ENCODE measurements at places on chromosomes 7 and 10. TPM values are rescaled to one million over a fixed set of nuclear protein-coding genes. Genes with fewer than 3 reads are reported as not detected.

DNA sequence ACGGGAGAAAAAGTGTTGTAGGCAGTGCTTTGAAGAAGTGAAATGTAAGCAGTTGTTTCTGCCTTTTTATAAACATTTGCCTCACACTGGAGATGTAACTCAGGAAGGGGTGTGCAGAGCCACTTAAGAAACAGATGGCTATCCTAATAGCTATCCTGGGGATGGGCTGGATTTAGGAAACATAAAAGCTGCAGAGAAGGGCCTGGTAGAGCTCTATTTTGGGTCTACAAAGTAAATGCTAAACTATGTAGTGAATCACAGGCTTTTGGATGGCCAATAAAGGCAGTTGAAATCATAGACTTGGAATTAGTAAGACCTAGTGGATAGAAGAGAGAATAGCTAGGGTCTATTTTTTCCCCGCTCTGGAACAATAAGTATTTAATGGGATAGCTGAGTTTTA lies 79.9 kb upstream of the AGR3 start:
- DNase-seq = peak; percentile 81

DNA sequence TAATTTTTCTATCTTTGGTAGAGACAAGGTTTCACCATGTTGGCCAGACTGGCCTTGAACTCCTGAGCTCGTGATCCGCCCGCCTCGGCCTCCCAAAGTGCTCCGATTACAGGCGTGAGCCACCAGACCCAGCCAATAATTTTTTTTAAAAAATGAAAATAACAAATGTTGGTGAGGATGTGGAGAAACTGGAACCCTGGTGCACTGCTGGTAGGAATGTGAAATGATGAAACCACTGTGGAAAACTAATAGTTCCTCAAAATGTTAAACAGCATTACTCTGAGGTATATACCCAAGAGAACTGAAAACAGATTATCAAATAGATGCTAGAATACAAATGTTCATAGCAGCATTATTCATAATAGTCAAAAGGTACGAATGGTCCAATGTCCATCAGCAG lies 23.0 kb upstream of the YWHAG start:
- no peak for DNase-seq

GRCh38 chr10:74156919-74157289 lies 5.9 kb downstream of the ADK start:
- peak; percentile 76 for DNase-seq

DNA sequence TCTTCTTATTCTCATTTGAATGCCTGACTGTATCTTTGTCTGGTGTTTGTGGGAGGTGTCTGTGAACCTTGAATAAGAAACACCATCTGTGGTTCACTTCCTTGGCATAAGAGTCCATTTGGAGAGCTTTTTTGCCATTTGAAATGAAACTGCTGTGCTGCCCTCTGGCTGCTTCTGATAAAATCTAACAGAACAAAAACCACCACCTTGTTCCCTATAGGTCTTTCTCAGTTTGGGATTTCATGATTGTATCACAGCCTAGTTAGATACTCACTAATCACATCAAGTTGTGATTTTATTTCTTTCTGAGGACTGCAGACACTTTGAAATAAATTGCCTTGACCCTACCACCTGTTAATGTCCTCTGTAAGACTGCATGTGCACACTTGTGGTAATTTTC lies 102.7 kb upstream of the FAM13C start:
- DNase-seq = peak; percentile 12

DNA sequence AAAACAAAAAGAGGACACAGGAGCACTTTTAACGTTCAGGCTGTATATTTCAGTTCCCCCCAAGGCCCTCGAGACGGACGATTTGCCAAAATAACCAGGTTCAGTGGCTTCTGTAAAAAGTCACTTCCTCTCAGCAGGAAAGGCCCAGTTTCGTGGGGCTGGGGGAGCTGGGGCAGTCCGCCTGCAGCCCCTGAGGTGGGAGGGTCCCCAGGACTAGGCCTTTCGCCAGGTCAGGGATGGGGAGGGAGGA lies 28.8 kb downstream of the WDR86 start:
- no peak for DNase-seq

GRCh38 chr7:133783276-133783675 lies 343.9 kb upstream of the LRGUK start:
- no peak for DNase-seq

Gene STAG3
- total RNA-seq = under 0.01 TPM

DNA sequence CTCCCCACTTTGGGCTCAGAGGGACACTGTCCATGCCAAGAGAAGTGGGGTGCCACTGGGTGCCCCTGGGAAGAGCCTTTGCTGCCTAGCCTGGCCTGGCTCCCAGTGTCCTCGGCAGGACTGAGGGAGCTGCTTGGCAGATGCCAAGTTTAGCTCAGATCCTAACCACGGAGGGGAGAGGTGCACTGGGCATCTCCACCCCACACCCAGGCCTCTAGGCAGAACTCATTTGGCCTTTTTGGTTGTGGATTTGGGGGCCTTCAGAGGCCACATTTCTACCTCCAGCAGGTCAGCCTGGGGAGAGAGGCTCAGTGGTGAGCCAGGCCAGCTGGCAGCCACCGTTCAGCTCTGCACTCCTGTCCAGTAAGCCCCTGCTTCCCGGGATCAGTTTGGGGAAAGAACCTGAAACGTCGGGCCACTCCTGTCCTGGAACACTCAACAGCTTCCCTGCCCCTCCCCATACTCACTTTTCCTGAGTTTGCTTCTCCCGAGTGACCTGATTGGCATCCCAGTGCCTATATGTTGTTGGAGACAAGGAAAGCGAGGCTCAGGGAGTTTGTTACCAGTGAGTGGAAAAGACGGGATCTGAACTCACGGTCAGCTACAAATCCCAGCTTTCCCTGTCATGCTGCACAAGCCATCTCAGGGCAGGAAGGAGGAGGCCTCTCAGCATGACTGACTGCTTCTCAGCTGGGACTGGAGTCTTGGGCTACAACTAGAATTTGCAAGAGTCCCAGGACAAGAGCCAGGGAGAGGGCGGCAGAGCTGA lies 11.2 kb upstream of the CXCL12 start:
- no peak for DNase-seq

DNA sequence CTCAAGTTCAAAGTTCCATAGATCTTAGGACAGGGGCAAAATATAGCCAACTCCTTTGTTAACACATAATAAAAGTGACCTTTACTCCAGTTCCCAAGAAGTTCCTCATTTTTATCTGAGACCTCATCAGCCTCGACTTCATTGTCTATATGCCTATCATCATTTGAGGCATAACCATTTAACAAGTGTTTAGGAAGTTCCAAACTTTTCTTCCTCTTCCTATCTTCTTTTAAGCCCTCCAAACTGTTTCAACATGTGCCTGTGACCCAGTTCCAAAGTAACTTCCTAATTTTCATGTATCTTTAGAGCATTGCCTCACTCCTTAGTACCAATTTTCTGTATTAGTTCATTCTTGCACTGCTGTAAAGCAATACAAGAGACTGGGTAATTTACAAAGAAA lies 569.1 kb downstream of the ANKRD7 start:
- no peak for DNase-seq

GRCh38 chr10:15365692-15366091 lies 5.4 kb downstream of the FAM171A1 start:
- DNase-seq = no peak

Gene CCZ1B
- 48.8 TPM for total RNA-seq

GRCh38 chr10:125368146-125368545 lies 207.8 kb upstream of the CTBP2 start:
- no peak for DNase-seq

DNA sequence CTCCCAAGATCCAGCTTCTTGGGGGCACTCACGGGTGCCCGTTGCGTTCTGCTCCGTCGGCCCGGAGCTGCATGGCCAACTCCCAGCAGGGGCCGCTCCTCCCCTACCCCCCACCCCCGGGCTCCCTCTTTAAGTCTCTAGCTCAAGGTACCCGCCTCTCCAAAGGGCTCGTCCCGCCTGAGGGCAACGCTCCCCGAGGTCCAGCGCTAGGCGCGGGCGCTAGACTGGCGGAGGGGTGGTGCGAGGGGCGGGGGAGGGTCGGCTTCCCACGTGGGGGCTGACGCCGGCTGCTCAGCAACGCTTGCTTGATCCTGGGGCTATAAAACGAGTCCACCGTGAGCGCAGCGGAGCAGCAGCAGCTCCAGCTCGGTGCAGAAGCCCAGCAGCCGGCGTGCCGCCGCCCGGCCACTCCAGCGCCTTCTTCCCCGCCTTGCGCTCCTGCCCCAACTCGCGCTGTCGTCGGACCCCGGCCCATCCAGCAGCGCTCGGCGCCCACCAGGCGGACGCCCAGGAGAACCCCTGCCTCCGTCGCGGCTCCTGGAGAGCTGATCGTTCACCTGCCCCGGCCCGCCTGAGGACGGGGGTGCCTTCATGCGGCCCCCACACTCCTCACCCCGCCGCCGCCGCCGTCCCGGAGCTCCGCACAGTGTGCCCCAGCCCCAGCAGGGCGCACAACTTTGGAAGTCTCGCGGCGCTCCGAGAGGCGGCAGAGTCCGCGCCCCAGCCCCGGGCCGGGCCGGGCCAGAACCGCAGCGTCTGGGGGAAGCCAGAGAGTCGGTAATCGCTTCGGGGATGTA lies at the start of gene ADRA2A:
Gene ADRA2A (plus strand): TSS at position 348 of the 797 bp plus-strand sequence. CDS start 968 bp downstream, outside the sequence.
- DNase-seq = peak; percentile 35

- no peak for DNase-seq
Observed at GRCh38 chr7:90752051-90752450, 155.9 kb downstream of the CDK14 start.

- no peak for DNase-seq
Observed at GRCh38 chr10:133529576-133529946, 2.4 kb downstream of the CYP2E1 start.

Gene SNX8
- 17.7 TPM for total RNA-seq

DNA sequence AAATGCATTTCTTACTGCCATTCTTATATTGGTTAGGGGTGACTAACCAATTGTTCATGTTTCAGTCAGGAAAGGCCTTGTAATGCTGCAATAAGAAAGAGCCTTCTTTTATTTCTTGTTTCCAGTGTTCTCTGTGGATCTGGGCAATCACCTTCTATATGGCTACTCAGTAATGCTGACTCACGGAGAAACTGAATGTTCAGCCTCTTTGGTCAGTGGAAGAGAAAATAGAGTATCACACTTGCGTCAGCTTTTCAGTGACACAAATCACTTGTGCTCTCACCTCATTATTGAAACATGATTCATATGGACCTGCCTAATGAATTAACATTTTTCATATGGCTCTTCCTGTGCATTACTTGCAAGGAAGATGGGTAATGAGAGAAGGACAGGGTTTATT lies 243.9 kb upstream of the POT1 start:
- no peak for DNase-seq

Gene DNMBP
- total RNA-seq = 31.2 TPM

- DNase-seq = peak; percentile 97
Observed at GRCh38 chr7:28037220-28038010, 143.2 kb downstream of the JAZF1 start.

DNA sequence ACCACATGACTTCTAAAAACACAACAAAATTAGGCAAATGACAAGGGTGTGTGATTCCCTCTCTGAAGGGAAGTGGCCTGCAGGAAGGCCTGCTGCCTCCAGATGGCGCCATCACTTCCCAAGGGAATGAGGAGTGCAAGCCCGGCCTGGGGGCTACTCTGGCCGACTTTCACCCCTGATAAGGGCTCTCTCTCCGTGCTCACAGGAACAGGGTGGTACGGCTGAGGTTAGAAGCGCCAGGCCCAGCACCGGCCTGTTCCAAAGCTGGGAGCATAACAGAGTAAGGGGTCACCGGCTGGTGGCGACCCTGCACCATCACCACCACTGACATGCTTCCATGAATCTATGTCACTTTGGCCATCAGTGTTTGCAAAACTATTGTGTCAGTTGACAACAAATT lies 13.1 kb downstream of the RBP3 start:
- DNase-seq = peak; percentile 50

Gene CPEB3
- total RNA-seq = 0.43 TPM

Gene RPA3
- total RNA-seq = 24.6 TPM

- DNase-seq = no peak
Observed at GRCh38 chr10:126235091-126235978, 152.9 kb downstream of the ADAM12 start.

GRCh38 chr10:74026428-74027015 lies 28.6 kb downstream of the VCL start:
- no peak for DNase-seq

DNA sequence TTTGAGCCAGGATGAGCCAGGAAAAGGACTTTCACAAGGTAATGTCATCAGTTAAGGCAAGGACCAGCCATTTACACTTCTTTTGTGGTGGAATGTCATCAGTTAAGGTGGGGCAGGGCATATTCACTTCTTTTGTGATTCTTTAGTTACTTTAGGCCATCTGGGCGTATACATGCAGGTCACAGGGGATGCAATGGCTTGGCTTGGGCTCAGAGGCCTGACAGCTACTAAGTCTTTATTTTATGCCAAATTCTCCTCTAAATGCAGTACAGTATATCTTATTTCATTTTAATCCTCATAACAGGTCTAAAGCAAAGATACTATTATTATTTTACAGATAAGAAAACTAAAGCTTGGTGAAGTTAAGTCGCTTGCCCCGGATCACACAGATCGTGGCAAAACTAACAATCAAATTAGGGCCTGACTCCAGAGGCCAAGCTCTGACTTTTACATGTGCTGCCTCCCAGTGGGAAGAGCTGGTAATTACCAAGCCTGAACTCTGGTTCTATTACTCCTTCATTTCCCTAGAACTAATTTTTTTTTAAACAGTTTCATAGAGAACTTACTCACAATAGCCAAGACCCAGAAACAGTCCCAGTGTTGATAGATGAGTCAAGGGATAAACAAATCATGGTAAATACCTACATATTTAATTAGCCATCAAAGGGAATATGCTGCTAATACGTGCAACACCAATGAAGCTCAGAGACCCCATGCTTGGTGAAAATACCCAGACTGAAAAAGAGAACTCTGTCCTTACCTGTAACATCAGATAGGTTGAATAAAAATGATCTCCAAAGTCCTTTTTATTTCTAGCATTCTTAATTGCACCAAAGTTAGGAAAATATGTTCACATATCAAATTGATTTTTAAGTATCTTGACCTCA lies 35.4 kb downstream of the C7orf25 start:
- peak; percentile 60 for DNase-seq
